ENCODE measurements at places on chromosomes 4 and X.

DNA sequence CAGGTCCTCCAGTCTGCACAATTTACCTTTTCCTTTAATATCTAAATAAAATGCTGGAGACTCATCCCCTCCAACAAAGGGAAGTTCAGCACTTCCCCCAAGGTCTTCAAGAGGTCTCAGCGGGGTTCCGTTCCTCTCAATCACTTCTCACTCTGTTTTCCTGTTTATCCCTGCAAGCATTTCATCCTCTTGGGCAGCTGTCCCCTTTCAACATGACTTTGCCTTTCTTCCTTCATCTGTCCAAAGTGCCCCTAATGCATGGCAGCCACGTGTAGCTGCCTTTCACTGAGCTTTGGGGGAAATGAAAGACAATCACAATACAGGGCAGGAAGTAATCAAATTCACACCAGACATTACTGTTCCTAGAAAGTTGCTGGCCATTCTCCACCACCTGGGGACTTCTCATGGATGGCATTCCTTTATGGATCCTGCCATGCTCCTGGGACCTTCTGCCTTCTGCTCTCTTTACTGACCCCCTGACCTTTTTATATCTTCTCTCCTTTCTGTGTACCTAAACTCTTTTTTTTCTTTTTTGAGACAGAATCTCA, 79.7 kb upstream of the USP9X start:
- DNase-seq = no peak

DNA sequence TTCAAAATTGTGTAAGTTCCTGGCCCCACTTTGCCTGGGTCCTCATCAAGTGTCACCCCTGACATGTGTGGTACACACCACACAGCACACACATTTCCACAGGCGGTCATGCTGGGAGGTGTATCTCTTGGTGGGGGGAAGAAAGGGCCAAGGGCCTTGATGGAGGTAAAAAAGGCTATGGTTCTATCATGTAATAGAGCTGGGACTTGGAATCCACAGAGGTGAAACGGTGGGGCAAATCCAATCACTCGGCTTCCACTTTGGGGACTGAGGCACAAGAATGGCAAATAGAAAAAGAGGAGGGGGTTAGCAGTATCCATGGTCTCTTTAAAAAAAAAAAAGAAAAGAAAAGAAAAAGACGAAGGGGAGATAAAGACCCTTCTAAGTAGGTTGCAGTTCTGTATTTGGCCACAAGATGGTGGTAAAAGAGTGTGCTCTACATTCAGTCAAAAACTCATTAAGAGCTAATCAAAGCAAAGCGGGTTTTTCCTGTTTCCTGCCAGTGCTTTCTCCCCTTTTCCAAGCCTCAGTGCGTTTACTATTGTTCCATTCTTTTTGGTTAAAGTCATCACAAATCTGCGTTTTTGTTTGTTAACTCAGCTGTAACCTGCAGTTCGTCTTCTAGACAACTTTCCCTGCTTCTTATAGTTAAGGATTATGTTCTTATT, 37.0 kb upstream of the ATP6AP2 start:
- no peak for DNase-seq

DNA sequence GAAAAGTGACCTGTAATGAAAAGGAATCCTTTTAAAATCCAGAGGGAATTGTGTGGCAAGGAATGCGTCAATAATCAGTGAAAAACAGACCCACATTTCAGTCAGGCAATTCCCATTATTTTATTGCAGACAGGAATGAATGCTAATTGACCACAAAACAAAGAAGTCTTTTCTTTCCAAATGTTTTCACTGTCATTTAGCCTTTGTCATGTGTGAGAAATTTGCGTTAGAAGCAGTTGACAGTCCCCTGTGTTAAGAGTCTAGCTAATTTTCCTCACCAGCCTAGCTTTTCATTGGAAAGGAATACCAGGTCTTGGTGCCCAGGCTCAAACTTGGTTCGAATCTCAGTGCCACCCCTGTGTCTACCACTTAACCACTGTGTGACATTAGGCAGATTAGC, 83.4 kb downstream of the KIT start:
- DNase-seq = no peak

DNA sequence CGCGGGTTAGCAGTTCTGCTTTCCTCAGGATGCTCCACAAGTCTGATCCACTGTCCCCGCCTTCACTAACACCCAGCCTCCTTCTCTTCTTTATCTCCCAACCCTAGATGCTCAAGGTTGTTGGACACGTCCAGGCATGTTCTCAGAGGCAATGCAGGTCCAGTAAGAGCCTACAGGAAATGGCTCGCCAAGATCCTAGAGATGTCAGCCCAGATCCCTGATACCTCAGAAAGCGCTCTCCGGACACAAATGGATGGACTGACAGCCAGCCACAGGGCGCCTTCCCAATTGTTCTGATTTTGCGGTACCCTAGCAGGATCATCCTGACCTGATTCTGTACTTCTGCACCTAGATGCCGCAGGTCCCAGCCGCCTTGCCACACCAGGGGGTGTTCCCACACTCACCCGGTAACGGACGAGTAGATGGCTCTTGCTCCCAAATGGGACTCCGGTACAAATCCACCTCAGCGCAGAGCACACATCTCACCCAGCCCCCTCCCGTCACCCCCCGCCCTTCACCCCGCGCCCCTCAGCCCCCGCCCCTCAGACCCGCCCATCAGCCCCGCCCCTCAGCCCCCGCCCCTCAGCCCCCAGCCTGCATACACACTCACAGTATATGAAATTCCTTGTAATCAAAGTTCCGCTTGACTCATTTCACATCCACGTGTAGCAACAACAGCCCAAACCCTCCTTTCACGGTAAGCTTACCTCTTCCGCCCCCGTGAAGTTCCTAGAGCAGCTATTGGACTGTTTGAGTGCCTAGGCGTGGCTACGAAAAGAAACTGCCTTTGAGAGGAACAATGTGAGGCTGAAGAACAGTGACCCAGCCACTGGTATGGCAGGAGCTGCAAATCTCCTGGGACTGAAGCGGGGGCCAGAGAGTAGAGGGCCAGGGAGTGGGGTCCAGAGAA, at the start of gene EDA2R:
EDA2R (minus strand) TSS at position 488 of the 910 bp plus-strand sequence. CDS start 23,058 bp downstream, outside the sequence.
- peak; percentile 26 for DNase-seq

GRCh38 chr4:147530723-147531122, 49.8 kb downstream of the EDNRA start:
- DNase-seq = no peak
